ENCODE measurements at places on chromosomes 2 and 18. TPM values are rescaled to one million over a fixed set of nuclear protein-coding genes. Genes with fewer than 3 reads are reported as not detected.

CNTNAP5 gene
- total RNA-seq = not detected

NAPG gene
- 27.7 TPM for total RNA-seq

LGALSL gene
- total RNA-seq = 49.4 TPM

DNA sequence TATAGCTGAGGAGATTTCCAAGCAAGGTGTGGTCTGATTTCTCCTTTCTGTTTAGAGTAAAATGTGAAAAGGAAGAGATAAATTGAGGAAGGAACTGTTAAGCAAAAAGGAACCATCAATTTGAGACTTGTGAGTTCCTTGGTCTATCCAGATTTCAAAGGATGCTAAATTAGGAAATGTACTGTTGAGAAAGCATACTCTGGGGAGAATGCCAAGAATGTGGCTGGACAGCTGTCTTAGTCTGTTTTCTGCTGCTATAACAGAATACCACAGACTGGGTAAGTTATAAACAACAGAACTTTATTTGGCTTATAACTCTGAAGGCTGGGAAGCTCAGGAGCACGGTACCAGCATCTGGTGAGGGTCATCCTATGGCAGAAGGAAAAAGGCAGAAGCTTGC is 1097.2 kb downstream of the TDRD15 start:
- H3K4me1 ChIP-seq = no peaks in the 10 kb centered on the region
- H3K36me3 ChIP-seq = no peaks in the 10 kb centered on the region
- H3K27ac ChIP-seq = no peak overlapping the region
- H3K4me3 ChIP-seq = no peak overlapping the region
- no peak for DNase-seq

DNA sequence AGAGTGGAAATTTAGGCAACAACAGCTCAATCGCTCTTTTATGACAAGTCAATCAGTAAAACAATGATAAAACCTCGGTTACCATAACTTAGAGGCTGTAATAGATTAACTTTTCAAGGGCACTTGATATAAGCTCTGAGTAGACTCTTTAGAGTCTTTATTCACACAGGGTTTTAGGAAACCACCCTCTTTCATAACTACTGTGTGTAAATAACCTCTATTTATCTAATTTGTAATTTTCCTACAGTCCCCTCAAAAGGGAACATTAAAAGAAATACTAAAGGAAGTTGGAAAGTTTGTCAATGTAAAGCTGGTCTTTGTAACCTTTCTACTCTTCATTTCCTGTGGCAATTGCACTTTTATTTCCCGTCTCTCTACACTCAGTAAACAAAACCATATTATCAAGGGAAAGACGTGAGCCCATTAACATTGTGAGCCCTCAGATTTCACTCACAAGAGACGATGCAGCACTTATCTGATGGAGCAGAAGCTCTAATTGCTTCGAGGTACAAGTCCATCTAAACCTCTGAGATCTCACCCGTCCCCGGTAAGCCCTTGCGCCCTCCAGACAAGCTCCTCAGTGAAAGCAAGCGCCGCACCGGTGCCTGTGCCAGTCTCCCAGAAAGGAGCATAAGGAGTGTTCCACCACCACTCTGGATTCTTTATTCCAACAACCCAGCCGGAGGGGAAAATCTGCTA is 1.1 kb upstream of the HOXD1 start:
- no peaks in the 10 kb centered on the region for H3K36me3 ChIP-seq
- H3K4me1 ChIP-seq = peaks cover 18% of the 10 kb centered on the region
- peak overlapping the region; percentile 71 for H3K4me3 ChIP-seq
- peak overlapping the region; percentile 64 for H3K27ac ChIP-seq
- DNase-seq = no peak

GRCh38 chr2:102999958-103000357 is 238.1 kb downstream of the TMEM182 start:
- no peaks in the 10 kb centered on the region for H3K27me3 ChIP-seq
- H3K27ac ChIP-seq = no peak overlapping the region
- no peaks in the 10 kb centered on the region for H3K4me1 ChIP-seq

DNA sequence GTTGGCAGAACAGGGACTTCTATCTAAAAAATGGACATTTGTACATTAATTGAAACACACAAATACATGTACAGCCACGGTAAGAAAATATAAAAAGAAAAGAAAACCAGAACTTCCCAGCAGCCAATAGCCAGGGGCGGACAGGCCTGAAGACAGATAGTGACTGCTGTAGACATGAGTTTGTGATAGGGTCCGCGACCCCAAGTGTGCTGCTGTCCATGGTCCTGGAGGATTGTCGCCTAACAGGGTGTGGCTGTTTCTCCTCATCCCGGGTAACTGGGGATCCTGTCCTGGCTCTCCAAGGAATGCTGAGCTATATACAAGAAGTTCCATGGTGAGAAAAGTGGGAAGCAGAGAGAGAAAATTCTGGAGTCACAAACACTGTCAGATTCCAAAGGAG is 266.5 kb upstream of the SALL3 start:
- H3K27ac ChIP-seq = no peak overlapping the region
- DNase-seq = no peak
- no peaks in the 10 kb centered on the region for H3K4me1 ChIP-seq
- H3K4me3 ChIP-seq = no peak overlapping the region
- no peaks in the 10 kb centered on the region for H3K27me3 ChIP-seq

- DNase-seq = no peak
- no peak overlapping the region for H3K27ac ChIP-seq
- H3K4me3 ChIP-seq = no peak overlapping the region
These were observed 1221.1 kb upstream of the ACVR2A start for GRCh38 chr2:146623771-146624170.

- no peak overlapping the region for H3K27ac ChIP-seq
- no peaks in the 10 kb centered on the region for H3K27me3 ChIP-seq
- no peak for DNase-seq
- no peak overlapping the region for H3K4me3 ChIP-seq
- peaks cover 9% of the 10 kb centered on the region for H3K4me1 ChIP-seq
These were observed 145.1 kb downstream of the ASB1 start for GRCh38 chr2:238571661-238572372.

GRCh38 chr2:65919550-65920188 is 487.3 kb upstream of the SPRED2 start:
- no peak for DNase-seq
- no peak overlapping the region for H3K4me3 ChIP-seq
- no peaks in the 10 kb centered on the region for H3K36me3 ChIP-seq
- H3K27ac ChIP-seq = no peak overlapping the region
- peaks cover 5% of the 10 kb centered on the region for H3K4me1 ChIP-seq

Data from esophagus squamous epithelium (tissue), 5 donors.